ENCODE measurements at places on chromosomes 16 and 17.

DNA sequence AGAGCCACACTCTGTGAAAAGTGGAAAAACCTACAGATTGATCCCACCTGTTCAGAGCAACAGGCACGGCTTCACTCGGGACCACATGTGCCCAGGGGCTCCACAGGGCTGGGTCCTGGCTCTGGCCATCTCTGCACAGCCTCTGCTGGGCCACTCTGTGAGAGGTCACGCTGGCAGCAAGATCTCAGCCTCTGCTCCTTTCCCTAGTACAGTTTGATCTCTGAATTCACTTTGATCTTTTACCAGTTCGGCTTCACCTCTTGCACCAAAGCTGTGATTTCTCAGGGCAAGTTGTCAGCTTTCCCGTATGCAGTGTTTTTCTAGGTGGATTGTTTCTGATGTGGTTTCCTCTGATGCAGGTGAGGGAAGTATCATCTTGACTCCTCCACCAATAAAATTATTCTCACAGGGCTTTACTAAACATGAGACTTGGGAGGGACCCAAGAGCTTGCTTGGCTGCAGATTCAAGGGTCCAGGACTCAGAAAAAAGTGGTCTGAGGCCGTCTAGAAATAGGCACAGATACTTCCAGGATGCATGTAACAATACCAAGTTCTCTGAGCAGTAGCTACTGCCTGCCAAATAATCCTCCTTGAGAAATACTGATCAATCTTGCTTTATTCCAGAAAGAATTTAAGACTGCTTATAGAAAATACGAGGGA lies 24.0 kb upstream of the ALDH3A1 start:
- no peak for DNase-seq

GRCh38 chr17:27313301-27313700 lies 19.4 kb downstream of the WSB1 start:
- no peak for DNase-seq

DNA sequence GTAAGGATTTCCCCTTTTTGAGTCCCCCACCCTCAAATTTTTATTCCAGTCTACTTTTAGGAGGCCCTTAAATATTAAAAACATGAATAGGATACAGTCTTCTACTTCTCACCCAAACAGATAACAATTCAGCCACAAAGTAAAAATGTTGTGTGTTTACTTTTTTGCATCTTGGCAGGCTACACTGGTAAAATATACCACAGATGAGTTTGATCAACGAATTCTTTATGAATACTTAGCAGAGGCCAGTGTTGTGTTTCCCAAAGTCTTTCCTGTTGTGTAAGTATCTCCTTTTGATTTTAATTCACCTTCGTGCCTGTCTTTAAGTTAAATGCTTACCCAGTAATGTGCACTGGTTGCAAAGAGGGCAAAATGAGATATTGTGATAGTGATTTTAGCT lies 34.4 kb upstream of the RAB11FIP4 start:
- DNase-seq, result no peak

- no peak for DNase-seq
Measured at GRCh38 chr17:28317099-28317965, 1.7 kb upstream of the TMEM97 start.

- DNase-seq, result no peak
Measured at GRCh38 chr17:64020056-64020766, at the start of gene ICAM2. TSS of gene ICAM2 (minus strand) at chr17:64020633. CDS start at chr17:64006691, 13,942 bp downstream.

- no peak for DNase-seq
Measured at GRCh38 chr17:5536866-5537650, 47.3 kb downstream of the NLRP1 start.

GRCh38 chr16:8583199-8583598 lies 7.1 kb downstream of the TMEM114 start:
- no peak for DNase-seq

- DNase-seq, result no peak
Measured at GRCh38 chr17:79547586-79547985, 63.3 kb downstream of the RBFOX3 start.

Data from spinal cord (tissue), 10 donors.